ENCODE measurements at places on chromosomes 6 and 20.

DNA sequence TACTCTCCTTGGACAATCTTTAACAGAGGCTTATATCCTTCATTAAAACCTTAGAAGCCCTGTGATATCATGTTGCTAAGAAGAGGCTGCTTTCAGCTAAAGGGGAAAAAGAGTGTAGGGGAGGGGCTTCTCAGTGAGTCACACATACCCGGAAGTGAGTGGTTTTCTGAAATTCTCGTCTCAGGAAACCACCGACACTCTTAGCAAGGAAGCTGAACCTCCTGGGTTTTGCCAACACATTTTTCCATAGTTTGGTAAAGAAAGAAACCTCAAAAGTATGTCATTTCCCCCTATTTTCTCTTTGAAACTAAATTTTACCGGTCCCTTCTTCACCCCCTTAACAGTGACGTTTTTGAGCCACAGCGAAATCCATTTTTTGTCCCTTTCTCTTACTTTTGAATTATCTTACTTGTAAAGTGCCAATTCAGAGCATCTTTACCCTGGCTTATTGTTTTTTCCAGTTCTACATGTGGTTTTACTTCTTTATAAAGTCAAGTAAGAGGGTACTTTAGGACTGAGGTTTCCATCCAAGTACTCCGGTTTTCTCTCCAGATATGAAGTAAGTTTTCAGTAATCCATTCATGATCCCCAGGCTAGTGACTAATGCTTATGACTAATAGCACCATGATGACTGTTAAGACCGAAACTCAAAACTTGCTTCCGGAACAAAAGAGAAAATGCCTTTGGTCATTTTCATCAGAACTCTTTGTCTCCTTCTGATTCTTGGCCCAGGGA is 219.3 kb downstream of the ARHGAP18 start:
- peak; percentile 81 for DNase-seq

DNA sequence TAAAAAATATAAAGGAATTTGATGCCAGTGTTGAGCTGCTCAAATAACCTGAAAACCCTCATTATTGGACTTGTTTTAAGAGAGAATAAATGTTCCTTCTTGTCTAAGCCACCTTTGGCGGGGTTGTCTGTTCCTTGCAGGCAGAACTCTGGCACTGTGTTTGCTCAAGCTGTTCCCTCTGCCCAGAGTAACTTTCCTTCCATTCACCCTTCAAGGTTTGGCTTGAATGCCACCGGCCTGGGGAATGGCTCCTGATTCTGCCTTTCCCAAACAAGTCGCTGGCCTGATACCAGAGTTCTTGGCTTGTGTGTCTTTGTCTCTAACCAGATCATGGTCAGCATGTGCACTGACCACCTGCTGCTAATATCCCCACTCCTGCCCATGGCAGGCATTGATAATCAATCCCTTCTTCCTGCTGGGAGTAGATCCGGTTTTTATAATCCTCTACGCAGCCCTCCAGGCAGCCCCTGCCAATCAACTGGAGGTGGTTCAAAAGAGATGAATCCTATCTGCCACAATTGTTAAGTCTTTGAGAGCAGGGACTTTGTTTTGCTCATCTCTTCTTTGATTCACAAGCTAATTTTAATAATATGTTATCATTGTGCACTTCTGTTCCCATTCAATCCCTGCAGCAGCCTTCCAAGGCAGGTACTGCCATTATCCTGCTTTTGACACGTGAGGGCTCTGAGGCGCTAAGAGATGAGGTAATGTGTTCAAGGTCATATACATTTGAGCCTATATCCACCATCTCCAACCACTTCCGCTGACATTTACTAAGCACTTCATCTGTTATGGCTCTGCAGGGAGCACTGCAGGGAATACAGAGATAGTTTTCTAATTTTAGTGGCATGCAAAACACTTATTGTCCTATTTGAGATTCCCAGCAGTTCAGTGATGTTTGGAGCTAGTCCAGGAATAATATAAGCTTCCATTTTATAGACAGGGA is 3.1 kb upstream of the CCM2L start:
- DNase-seq, result no peak

- no peak for DNase-seq
These were observed 9.1 kb downstream of the RNASET2 start for GRCh38 chr6:166947251-166947650.

DNA sequence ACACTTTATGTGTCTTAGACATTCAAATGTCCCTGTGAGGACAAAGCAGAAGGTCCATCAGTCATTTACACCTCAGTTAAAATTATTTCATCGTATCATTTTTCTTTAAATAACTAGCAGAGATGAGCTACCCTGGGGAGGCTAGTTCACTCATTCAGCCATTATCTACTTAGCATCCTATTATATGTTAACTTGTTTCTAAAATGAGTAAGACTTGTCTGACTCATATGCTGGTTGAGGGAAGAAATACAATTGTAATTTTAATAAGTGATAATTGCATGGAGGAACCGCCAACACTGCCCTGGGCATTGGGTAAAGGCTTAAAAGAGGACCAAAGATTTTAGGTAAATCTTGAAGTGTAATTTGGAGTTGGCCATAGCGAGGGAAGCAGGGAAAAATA is 12.4 kb upstream of the PTPRK start:
- no peak for DNase-seq

GRCh38 chr6:16160794-16161193 is 31.9 kb downstream of the MYLIP start:
- no peak for DNase-seq

GRCh38 chr6:33165581-33166258 is 26.5 kb downstream of the COL11A2 start:
- DNase-seq, result no peak

DNA sequence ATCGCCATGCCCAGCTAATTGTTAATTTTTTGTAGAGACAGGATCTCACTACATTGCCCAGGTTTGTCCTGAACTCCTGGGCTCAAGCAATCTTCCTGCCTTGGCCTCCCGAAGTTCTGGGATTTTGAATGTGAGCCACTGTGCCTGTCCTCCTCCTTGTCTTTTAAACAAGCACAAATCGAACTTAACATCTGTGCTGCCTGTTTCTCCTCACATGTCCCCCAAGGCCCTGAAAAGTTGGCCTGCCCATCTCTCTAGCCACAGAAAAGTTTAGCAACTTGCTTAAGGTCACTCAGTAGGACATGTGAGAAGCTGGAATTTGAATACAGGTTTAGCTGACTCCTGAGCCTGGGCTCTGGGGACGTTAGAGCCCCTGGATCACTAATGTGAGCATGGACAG is 115.7 kb upstream of the KCNG1 start:
- DNase-seq, result no peak

- DNase-seq, result no peak
These were observed 135.5 kb downstream of the CDKAL1 start for GRCh38 chr6:20669571-20670314.

- peak; percentile 54 for DNase-seq
These were observed 88.7 kb downstream of the ARHGAP18 start for GRCh38 chr6:129621252-129621651.

DNA sequence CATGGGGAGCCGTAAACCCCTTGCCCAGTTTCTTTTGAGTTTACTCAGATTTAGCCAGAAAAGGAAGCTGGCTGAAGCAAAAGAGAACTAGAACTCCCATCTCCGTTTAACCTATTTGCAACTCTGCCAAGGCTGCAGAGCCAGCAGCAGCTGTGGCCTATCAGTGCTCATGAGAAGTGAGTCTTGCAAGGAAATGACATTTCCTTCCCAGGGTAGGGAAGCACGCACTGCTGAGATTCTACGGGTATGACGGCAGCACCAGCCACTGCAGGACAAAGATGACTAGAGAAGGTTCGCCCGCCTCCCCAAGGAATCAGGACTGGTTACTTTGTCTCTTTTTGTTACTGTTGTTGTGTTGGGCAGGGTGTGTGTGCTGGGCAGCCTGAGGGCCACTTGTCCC is 47.6 kb downstream of the PPP1R3G start:
- DNase-seq, result no peak

DNA sequence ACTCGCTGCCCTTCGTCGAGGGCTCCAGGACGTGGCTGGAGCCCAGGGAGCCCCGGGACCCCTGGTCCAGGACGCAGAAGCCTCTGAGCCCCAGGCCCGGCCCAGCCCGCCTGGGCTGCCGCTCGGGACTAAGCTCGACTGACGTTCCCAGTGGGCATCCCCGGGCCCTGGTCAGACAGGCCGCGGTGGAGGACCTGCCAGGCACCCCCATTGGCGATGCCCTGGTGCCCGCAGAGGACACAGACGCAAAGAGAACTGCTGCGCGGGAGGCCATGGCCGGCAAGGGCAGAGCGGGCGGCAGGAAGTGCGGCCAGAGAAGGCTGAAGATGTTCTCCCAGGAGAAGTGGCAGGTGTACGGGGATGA is 28.9 kb downstream of the ZNF831 start:
- DNase-seq, result no peak

DNA sequence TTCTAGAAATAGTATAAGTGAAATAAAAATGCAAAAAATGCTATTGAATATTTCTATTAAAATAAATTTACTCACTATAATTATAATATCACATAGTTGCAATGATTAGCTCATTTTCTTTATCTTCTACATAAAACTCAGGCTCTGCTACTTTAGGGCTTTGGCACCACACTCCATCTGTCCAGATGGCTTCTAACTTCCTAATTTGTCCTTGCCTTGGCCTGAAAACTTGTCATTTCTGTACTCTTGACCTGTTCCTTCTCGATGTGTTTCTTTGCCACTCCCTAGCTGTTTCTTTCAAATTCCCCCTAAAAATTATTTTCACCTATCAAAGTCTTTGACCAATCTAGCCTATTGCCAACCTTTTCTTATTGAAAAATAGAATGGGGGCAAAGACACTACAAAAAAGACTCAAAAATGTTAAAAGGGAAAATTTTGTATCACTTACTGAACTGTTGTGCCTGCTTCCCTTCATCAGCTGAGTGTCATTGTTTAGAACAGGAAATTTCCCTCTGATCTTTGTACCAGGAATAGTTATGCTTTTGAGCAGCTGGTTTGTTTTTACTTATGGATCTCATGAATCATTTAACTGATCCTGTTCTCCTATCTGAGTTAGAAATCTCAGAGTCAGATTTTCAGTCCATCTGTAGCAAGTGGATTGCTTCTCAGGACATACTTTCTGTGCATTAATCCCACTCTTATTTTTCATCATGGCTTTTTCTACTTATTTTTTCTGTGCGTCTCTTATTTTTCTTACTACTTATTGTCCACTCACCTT is 279.2 kb upstream of the CNR1 start:
- DNase-seq, result no peak

- DNase-seq, result no peak
These were observed 149.5 kb upstream of the BMP5 start for GRCh38 chr6:56024931-56025330.

- DNase-seq, result no peak
These were observed 9.1 kb upstream of the CST4 start for GRCh38 chr20:23697947-23698346.

- peak; percentile 8 for DNase-seq
These were observed 403.4 kb downstream of the GJA1 start for GRCh38 chr6:121838842-121839241.

DNA sequence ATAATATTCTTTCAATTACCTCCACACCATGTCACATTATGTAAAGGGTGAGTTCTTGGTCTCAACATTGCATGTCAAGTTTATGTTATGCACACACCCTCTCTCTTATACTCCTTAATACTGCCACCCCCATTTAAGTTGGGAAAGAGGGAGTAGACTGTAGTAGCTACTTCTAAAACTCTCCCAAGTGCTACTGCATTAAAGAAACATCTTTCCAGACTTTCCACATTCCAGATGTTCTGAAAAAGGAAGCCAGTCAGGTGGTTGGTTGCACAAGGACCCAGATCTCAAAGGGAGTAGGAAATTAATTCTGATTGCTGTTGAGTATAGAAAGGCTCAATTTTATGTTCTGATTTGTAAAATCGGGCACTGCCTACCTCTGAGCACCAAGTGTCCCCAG is 419.5 kb downstream of the CD83 start:
- no peak for DNase-seq

GRCh38 chr6:36945301-36945700 is 9.2 kb upstream of the PI16 start:
- no peak for DNase-seq
